Activated CD4-positive, alpha-beta T cell treated with anti-CD3 and anti-CD28 coated beads, Interleukin-10, Interleukin-2, amounts not matched to agents 100 ng/mL and 50 ng/mL, durations not matched to agents 16 hours and 8 hours (primary cell): ENCODE measurements at places on chromosomes 7 and 10.

GRCh38 chr10:87829986-87830729 lies 12.1 kb upstream of the ATAD1 start:
- peak; percentile 54 for DNase-seq

GRCh38 chr7:85749696-85750453 lies 563.0 kb upstream of the SEMA3D start:
- no peak for DNase-seq

- no peak for DNase-seq
Measured at GRCh38 chr7:106968160-106968559, 76.3 kb upstream of the PRKAR2B start.

- DNase-seq, result no peak
Measured at GRCh38 chr10:75104842-75105241, 6.6 kb upstream of the SAMD8 start.

DNA sequence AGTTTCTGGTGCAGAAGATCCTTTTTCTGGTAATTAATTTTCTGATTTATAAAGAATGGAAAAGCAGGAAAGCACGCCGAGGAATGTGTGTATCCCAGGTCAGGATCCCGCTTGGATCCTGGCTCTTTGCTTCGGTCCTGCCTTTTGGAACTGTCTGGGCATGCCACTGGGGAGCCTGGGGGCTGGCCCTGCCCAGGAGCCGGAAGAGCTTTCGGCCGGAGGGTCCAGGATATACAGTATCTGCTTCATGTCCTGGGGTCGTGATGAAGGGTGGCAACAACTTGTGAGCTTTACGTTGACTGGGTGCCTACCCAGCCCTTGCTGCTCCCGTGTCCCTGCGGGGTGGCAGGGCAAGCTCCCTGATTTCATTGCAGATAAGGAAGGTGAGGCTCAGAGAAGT lies 2.4 kb downstream of the SH2D4B start:
- DNase-seq, result no peak

- DNase-seq, result no peak
Measured at GRCh38 chr7:28125431-28126409, 54.9 kb downstream of the JAZF1 start.

DNA sequence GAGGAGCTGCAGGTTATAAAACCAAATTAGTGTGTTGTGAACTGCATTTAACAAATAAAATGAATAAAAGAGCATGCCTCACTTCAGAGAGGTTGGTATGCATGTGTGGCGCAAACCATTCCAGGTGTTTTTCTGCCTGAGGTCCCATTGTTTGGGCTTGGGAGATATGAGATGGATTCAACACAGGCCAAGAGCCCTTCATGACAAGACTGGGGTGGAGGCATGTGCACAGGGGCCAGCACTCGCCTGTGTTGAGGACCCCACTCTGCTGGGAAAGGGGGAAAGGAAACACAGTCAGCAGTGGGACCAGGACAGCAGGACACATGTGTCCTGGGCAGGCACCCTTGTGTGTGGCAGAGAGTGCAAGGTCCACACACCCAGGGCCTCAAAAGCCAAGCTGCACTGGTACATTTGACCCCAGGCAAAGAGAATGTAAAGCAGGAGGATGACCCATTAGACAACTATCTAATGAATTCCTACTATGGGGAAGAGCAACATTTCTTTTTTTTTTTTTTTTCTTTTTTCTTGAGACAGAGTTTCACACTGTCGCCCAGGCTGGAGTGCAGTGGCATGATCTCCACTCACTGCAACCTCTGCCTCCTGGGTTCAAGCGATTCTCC lies 9.2 kb upstream of the SLC18A3 start:
- DNase-seq, result no peak

GRCh38 chr7:108335269-108335918 lies 120.8 kb downstream of the NRCAM start:
- DNase-seq, result no peak

DNA sequence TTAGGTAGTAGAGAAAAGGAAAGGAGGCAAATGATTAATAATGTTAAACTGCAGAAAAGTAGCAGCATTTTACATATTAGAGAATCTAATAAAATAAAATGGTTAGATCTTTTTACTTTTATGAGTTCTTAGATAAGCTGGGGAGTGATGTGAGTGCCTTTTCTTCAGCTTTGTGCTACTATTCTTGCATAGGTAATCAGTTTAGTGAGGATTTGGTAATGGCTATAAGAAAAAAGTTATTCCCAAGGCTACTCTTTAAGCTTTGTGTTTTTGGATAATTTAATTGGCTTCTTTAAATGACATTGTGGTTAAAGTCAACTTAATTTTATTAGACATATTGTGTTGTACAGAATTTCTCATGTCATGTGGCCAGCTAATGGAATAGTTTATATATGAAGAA lies 3.7 kb downstream of the KCND2 start:
- no peak for DNase-seq

DNA sequence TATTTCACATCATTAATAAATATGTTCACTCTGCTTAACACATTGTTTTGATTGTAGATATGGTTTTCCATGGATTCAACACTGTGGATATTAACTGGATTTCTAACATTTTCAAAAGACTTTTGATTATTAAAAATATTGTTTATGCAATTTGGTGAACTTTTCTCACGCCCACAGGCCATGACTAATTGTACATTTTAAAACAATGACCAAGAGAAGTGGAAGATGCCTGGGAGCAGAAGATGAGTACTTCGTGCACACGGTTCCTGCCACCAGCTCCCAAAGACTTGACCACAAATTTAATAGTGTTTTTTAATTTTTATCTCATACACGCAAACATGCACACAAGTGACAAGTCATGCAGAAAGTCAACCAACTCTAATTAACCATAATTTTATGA lies 451.0 kb upstream of the ADARB2 start:
- no peak for DNase-seq

DNA sequence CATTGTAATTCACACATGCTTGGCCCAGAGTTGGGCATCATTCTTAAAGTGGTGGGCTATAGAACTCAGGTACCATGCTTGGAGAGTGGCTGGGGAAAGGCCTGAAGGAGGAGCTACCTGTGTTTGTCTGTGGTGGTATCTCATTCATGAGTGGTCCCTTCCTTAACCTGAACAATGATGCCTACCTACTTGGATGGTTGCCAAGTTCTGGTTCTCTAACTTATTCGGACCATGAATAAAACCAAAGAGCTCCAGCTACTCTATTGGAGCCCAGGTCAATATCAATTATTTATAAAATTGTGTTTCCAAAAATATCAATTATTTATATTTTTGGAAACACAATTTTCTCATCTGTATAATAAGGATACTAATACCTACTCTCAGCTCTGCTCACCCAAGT lies 2.9 kb upstream of the GPR37 start:
- DNase-seq, result no peak

DNA sequence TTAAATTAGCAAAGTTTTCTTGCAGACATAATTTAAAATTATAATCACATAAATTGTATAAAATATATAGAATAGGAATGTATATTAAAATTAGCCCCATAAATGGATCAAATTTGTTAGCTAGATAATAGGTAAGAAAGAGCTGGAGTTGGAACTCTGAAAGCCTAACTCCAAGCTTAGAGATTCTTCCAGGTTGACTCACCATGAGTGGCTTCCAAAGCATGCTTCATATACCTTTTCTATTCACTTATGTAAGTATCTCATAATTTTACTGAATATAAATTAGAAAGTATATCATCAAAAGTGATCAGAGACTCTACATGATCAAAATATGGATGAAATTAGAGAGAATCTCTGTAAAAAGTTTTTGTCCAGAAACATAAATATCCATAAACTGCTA lies 320.7 kb upstream of the MAGI2 start:
- DNase-seq, result no peak

DNA sequence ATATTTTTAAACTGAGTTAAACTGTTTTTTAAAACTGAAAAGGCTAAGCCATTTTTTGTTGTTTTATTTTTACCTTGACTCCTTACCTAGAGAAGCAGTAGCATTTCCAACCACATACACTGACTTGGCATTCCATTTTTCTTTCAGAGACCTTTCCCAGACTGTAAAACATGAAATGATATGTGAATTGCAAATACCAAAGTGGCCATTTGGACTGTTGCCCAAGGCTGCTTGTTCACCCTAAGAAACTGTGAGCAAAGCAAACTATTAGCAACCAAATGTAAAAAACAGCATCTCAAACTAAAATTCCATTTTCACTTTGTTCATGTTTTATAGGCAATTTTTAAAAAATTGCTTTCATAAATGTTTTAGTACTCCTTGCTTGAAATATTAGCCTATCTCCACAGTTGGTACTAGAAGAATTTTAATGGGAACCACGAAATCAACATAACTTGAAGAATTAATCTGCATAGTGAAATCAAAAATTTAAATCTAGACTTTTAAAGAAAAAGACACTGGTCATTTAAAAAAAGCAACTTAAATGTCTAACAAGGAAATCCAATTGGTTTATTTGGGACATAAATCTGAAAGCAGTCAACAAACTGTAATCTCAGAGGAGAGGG lies 10.8 kb downstream of the UROS start:
- no peak for DNase-seq

- peak; percentile 10 for DNase-seq
Measured at GRCh38 chr10:97356318-97356914, 21.9 kb upstream of the FRAT2 start.

DNA sequence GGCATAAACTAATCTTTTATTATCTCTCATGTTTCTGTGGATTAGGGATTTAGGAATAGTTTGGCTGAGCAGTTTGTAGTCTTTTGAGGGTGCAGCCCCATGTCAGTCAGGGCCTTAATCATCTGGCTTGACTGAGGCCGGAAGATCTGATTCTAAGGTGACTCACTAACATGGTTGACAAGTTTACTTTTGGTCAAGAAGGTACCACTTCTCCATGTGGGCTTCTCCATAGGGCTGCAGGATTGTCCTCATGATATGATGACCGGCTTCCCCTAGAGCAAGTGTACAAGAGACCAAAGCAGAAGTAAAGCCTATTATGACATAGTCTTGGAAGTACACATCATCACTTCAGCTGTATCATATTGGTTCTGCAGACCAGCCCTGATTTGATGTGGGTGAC lies 45.9 kb upstream of the OIT3 start:
- DNase-seq, result no peak

DNA sequence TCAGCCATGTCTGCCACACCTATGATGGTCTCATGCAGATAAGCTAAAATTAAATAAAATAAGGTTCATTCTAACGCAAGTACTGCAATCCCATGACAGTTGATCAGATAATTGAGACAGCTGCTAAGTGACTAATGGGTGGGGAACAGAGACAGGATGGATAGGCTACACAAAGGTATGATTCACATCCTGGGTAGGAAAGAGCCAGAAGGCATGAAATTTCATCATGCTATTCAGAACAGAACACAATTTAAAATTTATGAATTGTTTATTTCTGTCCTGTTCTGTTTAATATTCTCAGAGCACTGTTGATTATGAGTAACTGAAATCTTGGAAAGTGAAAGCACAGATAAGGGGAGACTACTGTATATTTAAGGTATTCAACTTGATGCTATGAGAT lies 381.8 kb upstream of the SORCS1 start:
- no peak for DNase-seq

DNA sequence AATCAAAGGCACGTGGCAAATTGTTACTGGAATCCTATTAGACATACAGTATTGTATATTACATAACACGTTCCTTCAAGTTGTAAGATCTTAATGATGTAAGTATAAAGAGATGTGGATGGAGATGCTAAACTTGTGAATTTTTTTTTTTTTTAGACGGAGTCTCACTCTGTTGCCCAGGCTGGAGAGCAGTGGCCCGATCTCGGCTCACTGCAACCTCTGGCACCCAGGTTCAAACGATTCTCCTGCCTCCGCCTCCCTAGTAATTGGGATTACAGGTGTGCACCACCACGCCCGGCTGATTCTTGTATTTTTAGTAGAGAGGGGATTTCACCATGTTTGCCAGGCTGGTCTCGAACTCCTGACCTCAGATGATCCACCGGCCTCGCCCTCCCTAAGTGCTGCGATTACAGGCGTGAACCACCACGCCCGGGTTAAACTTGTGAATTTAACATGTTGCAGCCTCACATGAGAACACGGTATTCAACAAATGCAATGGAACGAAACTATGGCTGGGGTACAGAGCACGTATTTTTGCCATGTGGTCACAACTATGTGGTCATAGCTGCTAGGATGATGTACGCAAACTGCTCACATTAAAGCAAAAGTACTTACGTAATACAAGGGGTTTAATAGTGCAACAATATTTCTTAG lies 818 bp upstream of the SUPV3L1 start:
- DNase-seq, result no peak

GRCh38 chr10:48306870-48307710 lies 613 bp downstream of the MAPK8 start:
- DNase-seq, result peak; percentile 51

- DNase-seq, result no peak
Measured at GRCh38 chr10:10860455-10860976, 157.2 kb upstream of the CELF2 start.

DNA sequence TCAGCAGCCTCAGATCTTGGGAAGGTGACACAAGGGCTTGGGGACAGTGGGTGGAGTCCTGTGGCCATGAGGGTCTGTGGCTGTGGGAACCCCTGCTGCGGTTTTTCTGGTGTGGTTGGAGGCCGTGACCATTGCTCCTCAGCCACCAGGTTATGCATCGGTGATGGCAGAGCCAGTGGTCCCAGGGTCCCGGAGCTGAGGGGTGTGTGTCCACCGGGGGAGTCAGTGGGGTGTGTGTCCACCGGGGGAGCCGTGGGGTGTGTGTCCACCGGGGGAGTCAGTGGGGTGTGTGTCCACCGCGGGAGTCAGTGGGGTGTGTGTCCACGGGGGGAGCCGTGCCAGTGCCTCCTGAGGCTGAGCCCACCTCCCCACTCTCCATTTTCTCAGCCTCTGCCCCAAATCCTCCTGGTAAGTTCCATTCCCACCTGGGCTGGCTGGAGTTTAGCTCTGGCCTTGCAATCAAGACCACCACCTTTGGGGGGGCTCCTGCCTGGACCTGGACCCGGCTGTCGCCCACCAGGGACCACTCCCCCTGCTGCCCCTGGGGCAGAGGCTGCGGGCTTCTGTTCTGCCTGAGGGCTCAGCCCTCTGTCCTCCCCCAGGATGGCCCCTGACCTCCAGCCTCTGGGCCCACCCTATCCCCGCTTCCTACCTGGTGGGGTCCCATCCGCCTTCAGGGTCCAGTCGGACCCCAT lies 143.5 kb downstream of the ELFN1 start:
- DNase-seq, result no peak

DNA sequence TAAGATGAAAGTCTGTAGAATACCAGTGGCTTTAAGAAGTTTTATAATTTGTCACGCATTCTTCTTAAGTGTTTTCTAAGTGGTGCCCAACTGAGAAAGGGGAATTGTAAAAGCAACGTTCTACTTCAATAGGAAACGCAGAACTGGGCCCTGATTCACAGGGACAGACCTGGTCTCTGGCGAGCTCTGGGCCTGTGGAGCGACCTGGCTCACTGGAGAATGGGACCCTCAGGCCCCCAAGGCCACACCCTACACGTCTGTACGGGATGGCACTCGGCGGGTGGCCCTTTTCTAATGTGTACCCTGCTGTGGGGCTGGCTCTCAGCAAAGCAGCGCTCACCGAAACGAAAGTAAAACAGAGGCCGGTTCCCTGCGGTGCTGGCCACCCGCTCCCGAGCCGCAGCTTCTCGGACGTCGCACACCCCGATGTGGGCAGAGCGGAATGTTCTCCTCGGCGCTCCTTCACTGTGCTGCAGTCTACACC lies 205.0 kb downstream of the DIP2C start:
- peak; percentile 22 for DNase-seq
